ENCODE measurements at places on chromosomes 1 and 21.

DNA sequence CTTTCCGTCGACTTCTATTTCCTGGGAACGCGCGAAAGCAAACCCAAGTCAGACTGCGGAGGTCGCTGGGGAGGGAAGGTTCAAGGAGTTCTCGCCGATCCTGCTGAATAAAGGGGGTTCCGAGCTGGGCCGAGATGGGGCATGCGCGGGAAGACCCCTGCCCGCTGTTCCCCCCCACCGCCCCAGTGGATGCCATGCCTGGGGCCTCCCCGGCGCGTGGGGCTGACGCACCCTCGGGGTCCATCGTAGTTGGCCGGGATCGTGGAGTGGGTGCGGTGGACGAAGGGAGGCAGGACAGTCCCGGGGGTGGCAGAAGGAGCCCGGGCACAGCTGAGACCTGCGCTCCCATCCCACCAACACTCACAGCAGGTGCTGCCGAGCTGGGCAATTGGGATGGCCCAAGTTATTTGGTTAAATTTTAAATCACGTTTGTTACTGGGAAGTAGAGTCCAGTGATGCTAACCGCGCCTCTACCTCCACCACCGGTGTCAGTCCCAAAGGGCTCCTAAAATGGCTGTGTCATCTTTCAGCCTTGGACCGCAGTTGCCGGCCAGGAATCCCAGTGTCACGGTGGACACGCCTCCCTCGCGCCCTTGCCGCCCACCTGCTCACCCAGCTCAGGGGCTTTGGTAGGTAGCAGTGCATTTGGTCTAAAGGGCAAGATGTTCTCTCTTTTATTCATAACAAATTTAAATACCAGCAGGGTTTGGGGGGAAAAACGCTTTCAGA lies 801 bp downstream of the MX1 start:
- DNase-seq, result peak; percentile 58

DNA sequence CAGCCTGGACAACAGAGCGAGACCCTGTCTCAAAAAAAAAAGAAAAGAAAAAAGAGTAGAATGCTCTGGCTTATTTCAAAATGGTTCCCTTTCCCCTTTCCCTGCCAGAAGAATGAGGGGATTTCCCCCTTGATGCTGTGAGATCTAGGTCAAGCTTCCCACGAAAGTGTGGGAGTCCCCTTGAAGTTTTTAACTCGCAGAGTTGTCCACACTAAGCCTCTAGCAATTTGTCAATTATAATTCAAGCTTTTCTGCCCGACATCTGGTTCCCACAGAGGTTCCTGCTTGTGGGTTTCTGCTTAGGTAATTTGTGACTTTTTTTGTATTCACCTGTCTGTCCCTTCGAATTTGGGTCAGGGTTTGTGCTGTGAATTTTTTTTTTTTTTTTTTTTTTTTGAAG lies 62.8 kb downstream of the ZFYVE9 start:
- DNase-seq, result peak; percentile 1

GRCh38 chr1:75233302-75233929 lies 99.2 kb downstream of the LHX8 start:
- peak; percentile 19 for DNase-seq

DNA sequence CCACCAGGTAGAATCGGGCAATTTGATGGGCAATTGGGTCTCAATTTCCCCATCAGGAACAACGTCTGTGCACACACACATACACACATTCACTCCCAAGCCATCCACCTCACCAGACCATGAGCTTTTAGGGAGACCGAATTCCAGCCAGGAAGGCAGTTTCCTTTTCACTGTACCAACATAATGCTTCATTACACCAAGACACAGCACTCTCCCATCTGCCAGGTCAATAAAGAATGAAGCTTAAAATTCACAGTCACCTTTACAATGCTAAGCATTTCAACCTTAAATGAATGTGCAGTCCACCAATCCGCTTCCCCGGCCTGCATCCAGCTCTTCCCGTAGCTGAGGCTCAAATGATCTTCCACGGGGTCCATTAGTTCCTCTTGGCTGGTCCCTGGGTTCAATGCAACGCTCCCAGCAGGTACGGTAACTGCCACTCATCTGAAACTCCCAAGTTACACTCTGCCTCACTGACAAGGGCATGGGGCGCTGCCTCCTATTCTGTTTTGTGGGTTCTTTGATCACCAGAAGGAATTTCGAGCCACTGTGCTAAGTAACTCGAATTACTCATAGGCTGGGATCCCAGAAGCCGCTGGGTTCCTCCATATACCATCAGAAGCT lies 105.0 kb downstream of the SIM2 start:
- no peak for DNase-seq

DNA sequence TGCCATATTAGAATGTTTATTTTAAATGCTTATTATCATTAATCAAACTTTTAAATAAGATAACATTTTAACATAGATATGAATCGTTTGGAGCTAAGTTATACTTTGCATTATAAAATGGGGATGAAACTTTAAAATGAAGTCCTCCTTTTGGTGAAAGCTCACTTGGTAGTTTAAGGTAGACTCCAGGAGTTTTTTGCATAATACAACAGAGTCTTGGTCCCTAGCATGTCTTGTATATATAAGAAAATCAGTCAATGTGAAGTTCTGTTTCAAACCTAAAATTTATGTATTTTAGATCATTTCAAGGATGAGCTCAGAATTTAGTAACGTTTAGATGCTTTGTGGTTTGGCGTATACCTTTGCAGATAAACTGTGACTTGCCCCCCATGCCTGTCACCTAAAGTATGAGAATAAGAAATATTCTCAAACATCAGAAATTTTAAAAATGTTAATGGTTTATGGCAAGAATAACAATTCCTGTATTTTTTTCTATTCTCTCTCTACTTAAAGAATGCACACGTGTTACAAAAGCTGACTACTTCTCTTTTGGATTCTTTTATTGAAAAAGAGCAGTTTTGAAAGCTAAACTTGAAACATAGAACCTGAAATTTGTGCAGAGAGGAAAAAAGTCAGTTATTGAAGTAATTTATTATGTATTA lies 3.8 kb downstream of the NFIA start:
- no peak for DNase-seq

DNA sequence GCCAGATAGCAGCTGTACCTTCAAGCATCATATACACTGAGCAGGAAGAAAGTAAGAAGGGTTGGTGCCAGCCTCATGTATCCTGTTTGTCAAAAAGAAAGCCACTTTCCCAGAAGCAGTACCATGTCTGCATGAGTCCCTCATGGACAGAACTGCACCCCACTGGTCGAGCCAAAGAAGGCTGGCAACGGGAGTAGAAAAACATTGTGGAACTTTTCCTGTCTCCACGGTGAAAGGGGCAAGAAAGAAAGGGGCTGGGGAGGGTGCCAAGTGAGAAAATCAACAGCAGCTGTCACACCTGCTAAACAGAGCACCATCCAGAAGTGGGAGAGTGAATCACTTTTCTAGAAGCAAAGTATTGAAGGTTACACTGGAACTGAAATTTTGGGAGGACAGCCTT lies 621.7 kb downstream of the LMO4 start:
- no peak for DNase-seq

- no peak for DNase-seq
Measured at GRCh38 chr1:225418598-225418997, 9.2 kb downstream of the LBR start.

DNA sequence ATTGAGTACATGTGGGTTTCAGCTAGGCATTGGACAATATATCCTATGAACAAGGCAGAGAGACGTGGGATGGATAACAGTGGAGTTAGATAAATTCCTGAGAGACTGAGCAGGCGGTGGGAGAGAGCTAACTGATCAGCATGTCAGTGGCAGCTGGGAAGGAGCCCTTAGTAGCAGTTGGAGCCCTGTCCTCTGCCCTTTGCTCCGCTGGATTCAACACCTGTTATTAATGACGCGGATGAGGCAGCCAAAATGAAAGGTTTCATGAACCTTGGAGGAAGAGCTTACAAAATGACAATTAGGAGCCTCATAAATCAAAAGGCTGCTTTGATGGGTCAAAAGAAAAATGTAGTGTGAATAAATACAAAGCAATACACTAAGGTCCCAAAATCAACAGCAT lies 16.1 kb downstream of the UBIAD1 start:
- DNase-seq, result no peak

DNA sequence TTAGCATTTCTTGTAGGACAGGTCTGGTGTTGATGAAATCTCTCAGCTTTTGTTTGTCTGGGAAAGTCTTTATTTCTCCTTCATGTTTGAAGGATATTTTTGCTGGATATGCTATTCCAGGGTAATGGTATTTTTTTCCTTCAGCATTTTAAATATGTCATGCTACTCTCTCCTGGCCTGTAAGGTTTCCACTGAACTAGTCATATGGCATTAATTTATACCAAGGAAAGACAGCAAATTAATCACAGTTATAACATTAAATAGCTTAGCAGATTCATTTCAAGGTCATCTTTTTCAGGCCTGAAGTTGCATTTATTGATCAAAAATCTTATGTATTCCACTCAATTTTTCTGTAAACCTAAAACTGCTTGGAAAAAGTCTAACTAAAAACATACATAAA lies 54.9 kb downstream of the AK5 start:
- DNase-seq, result no peak

DNA sequence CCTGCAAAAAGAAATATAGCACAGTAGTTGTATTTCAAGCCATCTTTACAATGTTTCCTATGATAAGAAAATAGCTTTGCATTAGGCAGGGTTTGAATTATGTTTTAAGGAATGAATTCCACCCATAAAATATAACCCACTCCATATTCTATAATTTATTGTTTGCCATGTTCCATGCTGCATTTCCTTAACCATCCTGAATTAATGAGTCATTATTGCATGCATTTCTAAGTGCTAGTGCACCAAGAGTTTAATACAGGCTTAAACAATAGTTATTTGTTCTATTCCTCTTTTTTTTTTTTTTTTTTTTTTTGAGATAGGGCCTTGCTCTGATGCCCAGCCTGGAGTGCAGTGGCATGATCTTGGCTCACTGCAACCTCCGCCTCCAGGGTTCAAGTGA lies 45.2 kb downstream of the MIGA1 start:
- DNase-seq, result no peak

DNA sequence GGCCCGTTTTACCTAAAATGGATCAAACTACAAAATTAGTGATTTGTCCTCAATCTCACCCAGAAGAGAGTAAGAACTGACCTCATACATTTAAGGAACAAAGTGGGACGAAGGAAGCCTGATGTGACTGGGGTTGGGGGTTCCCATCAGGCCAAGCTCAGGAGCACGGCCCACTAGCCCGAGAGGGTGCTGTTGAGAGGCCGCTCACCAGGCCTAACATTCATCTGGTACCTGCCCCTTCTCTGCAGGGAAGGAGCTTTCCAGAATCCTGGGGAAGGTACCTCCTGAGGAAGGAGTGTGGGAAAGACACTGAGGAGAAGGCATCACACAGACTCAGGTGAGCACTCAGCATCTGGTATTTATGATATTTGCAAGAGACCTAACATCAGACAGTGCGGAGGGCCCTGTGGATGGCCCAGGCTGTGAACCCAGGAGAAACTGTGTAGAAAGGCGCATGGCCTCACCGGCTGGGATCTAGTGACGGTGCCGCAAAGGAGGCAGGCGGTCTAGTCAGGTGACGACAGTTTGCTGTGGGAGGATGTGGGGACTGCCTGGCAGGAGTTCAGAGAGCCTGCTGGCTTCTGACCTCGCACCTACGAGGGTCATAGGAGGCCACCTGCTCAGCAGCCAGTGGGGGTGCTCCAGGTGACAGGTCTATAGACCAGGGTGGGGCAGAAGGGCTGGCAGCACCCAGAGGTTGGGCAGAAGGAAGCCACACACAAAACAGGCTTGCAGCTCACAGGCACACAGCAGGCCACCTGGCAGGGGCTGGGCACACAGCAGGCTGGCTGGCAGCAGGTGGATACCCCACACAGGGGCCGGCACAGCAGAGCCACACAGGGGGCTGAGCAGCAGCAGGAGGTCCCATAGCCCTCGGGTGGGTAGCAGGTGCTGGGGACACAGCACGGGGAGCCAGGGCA lies 543 bp downstream of the KRTAP12-4 start:
- DNase-seq, result peak; percentile 79

GRCh38 chr21:45112371-45112770 lies 38.0 kb downstream of the ADARB1 start:
- no peak for DNase-seq

DNA sequence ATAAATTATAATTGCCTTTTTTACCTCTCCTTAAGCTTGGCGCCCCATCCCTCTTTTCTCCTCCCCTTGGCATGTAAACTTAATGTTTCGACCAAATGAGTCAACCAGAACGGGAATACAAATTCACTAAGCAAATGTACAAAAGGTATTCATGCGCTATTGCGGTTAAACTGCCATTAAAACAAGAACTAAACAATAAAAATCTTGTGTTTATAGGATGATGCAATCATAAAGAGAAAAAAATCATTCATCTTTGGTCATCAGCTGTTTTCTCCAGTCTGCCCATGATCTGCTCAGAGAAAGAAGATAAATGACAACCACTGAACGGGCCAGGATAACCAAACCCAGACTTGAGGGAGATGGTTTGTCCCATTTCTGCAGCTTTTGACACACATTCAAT lies 534.2 kb upstream of the PLXNA2 start:
- no peak for DNase-seq

DNA sequence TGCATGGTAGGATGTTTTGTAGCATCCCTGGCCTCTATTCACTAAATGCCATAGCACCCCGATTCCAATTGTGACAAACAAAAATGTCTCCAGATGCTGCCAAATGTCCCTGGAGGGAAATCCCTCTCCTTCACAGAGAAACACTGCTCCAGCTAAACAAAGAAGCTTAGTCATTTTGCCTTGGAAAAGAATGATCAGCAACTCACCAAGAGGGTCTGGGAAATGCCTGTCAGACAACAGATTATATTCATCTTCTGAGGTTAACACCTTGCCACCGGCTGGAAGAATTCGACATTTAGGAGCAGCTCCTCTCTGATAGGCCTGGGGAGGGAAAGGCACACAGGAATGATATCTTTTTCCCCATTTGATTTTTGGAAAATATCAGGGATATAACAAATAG lies 84.4 kb downstream of the NIBAN1 start:
- no peak for DNase-seq

DNA sequence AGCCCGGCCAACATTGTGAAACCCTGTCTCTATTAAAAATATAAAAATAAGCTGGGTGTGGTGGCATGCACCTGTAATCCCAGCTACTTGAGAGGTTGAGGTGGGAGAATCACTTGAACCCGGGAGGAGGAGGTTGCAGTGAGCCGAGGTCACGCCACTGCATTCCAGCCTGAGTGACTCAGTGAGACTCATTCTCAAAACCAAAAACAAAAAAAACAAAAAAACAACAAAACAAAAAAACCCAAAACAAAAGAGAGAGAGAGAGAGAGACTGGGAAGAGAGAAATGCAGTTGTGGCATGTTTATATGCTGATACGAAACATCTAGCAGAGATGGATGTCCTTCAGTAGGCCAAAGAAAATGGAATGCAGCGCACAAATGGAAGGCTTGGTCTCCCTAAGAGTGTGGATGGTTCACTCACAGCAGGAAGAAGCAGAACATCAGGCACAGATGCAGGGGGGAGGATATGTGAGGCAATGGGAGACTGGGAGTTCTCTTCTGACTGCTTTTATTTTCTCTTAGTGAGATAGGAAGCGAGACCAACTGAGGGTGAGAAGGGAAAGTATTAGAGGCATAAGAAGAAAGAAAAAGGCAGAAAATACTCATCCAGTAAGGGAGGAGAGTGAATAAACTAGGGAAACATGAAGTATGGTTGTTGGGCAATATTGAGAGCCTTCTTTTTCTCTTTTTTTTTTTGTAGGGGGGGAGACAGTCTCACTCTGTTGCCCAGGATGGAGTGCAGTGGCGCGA lies 16.0 kb downstream of the THEM4 start:
- no peak for DNase-seq
